ENCODE measurements at places on chromosomes 13 and 19. TPM values are rescaled to one million over a fixed set of nuclear protein-coding genes. Genes with fewer than 3 reads are reported as not detected.

DNA sequence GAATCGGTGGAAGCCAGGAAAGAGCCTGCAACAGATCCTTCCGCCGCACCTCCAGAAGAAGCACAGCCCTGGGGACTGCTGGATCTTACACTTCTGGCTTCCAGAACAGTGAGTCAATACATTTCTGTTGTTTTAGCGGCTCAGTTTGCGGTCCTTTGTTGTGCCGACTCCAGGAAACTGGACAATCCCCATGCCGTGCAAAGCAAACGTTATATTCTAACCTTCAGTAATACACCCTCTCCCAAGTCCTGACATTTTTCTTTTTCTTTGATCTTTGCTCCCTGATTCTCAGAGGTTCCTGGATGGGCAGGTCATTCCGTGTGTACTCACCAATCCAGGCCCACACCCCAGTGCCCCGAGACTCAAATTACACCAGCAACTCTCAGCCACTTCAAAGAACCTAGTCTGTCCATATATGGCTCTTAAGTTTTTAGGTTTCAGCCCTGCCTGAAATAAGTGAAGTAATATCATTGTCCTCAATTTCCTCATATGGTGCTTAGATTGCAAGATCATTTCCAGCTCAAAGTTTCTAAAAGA is 387.1 kb upstream of the SGCG start:
- no peak for DNase-seq

DNA sequence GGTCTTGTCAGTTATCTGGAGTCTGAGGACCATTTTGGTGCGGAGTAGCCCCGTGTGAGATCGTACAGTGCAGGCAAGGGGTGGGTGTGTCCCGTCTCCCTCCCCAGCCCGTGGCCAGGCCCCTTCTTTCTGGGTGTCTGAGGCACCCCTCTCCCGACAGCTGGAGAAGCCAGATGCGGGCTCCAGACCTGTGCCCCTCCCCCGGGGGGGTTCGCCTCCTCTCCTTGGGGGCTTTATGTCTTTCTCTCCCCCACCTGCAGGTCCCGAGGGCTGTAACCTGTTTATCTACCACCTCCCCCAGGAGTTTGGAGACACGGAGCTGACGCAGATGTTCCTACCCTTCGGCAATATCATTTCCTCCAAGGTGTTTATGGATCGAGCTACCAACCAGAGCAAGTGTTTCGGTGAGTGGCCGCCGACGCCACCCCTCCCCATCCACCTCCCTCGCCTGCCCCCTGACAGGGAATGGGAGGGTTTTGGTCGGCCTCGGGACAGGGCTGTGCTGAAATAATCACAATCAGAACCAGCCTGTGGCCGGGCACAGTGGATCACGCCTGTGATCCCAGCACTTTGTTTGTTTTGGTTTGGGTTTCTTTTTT is 65.6 kb downstream of the CELF5 start:
- DNase-seq: no peak

GRCh38 chr13:52638666-52639328 is 3.4 kb upstream of the HNRNPA1L2 start:
- DNase-seq: no peak

The SCEL gene
- 0.32 TPM for polyA plus RNA-seq

The ZNF497 gene
- 2.4 TPM for polyA plus RNA-seq

The KLHL1 gene
- not detected for polyA plus RNA-seq

The GDF15 gene
- polyA plus RNA-seq: 0.41 TPM

The RDH8 gene
- not detected for polyA plus RNA-seq

The TBXA2R gene
- polyA plus RNA-seq: 3.4 TPM

DNA sequence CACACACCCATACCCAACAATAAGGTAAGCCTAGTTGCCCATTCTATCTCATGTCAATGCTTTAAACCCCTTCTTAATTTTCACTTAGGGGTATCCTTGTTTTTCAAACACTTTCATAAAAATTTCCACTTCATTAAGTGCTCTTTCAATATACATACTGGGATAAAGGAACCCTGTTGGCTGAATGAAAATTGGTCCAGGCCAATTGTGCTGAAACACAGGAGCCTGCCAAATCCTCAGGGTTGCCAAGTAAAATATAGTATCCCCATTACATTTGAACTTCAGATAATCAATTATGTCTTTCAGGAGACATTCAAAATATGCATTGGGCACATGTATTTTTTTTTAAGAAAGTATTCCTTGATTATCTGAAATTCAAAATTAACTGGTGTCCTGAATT is 1131.1 kb downstream of the SLITRK1 start:
- DNase-seq: no peak

Data from hindlimb muscle (tissue), 1 donor.